ENCODE measurements at places on chromosomes 12 and 14.

- DNase-seq, result no peak
Measured at GRCh38 chr14:105700622-105701288, 174.4 kb downstream of the TMEM121 start.

DNA sequence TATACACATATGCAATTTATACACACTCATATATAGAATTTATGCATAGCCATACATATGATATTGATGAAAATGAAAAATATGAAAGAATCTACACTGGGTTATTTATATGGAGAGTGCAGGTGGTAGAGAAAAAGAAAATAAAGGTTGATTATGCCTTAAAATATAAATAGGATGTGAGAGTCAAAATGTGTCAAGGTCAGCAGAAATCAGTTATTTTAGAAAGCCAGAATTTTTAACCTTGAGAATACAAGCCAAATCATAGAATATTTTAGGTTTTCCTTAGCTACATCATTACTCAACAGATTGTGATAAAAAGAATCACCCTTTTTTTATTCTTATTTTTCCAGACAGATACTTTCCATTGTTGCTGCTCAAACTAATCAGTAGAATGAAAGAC lies 146.2 kb downstream of the SLC6A15 start:
- DNase-seq, result no peak

DNA sequence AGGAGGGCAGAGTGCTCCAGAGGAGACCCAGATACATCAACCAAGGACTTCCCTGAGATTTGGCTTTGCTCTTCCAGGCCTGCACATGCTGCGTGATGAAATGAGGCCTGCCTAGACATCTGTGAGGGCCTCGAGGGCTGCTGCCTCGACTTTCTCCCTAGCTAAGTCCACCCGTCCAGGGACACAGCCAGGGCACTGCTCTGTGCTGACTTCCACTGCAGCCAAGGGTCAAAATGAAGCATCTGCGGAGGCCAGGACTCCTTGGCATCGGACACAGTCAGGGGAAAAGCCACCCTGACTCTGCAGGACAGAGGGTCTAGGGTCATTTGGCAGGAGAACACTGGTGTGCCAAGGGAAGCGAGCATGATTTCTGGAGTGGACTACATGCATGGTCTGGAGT lies 10.7 kb downstream of the SLC25A47 start:
- DNase-seq, result no peak

DNA sequence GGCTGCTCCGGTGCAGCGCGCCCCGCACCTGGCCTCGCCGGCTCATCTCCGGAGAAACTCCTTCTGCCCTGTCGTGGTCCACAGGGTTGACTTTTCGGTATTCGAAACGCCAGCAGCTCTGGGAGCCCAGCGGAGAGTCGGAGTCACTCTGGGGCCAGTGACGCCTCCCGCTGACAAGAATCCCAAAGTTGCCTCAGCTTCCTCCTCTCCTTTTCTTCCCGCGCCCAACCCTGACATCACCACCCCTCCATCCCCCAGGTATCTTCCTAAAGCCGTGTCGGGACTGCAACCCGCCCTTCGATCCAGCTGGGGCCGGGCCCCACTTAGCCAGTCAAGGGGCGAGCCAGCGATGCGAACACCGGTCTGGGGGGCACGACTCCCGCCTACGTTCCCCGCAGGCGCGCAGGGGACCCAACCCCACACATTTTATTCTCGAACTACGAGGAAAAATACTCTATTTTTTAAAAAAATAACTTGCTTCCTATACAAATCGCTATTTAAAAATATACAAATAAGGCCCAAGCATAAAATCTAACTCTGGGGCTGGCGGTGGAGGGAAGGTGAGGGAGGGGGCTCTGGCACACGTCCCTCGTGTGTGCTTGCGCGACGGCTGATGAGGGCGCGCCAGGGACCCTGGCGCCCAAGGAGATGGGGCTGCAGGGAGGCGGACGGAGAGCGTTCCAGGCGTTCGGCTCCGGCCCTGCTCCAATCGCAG lies 2.1 kb downstream of the NKX2-8 start:
- no peak for DNase-seq

GRCh38 chr12:82357845-82358199 lies 365 bp downstream of the CCDC59 start:
- DNase-seq, result no peak

- no peak for DNase-seq
Measured at GRCh38 chr14:75204116-75204515, 27.7 kb upstream of the TMED10 start.

- DNase-seq, result no peak
Measured at GRCh38 chr12:98253207-98254037, 262.0 kb upstream of the TMPO start.

GRCh38 chr12:116492703-116493324 lies 66.4 kb upstream of the MAP1LC3B2 start:
- no peak for DNase-seq

GRCh38 chr14:98175436-98175835 lies 1096.6 kb downstream of the BCL11B start:
- DNase-seq, result peak; percentile 42

GRCh38 chr14:28704153-28704552 lies 62.4 kb upstream of the FOXG1 start:
- no peak for DNase-seq

- DNase-seq, result no peak
Measured at GRCh38 chr12:100359248-100359647, 2.4 kb downstream of the SLC17A8 start.

DNA sequence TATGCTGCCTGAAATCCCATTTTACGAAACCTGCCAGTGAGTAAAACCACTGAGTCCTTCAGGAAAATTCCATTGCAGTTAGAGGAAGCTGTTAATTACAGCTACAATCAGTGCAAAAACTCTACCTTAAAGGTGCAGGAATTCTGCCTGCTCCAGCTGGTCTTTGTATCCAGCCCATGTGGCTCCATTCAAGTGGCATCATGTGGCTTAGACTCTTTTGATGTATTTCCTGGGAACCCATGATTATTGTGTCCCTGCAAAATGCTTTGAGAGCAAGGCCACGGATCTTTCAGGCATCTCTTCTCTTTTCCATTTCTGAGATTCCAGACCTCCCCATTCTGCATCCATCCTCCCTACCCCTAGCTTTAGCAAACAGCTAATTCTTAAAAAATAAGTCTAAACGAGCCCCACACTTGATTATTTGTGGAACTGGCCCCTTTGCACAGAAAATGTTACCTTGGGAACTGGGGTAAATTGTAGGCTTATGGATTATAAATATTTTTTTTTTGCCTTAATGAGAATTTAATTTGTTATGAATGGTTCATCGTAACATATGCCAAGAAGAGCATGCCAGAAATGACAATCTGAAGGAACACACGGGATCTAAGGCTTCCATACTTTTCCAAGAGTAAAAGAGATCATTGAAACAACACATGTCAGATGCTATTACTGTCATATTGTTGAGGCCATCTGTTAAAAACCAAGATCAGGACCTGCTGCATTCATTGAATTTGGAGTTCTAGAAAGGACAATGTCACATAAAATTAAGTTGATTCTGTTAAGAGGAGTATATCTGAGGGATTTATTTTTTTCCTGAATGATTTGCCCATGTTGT lies 144.6 kb downstream of the TPH2 start:
- DNase-seq, result no peak

DNA sequence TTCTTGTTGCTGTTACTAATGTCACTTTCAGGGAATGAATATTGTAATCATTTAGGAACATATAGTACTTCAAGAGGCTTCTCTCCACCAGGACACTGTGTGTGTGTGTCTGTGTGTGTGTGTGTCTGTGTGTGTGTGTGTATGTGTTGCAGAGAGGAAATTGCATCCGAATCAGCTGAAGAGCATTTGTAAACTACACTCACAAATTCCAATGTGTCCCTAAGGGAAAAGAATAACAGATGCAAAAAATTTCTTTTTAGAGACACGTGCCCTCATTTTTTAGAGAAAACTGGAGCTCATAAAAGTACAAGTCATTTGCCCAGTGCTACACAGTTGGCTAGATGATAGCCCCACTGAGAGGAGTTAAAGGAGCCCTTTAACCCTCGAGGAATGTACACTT lies 168.8 kb downstream of the ANO4 start:
- no peak for DNase-seq

- no peak for DNase-seq
Measured at GRCh38 chr12:47237751-47238211, 158.0 kb upstream of the AMIGO2 start.

- DNase-seq, result no peak
Measured at GRCh38 chr14:100988411-100988900, 84.9 kb upstream of the RTL1 start.

DNA sequence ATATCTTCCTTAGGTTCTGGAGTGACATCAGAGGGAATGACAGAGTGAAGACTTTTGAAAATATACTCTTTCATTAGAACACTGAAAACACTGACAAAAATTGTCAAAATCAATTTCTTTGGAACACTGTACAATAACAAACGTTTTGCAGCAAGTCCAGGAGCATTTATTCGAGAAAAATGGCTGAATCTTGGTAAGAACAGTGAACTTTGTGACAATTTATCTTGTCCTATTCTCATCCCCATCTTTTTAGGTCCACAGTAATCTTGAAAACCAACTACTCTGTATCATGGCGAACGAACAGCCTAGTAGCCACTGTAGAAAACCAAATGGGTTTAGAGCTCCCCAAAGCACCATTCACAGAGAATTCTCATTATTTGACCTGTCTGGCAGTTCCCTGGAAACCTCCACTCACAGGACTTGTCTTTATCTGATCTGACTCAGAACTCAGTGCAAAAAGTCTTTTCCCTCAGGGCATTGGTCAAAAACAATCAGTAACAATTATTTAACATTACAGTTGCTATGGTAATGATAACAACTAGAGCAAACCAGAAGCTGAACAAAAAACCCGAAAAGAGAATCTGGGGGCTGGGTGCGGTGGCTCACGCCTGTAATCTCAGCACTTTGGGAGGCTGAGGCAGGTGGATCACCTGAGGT lies 20.3 kb upstream of the PPP2R5E start:
- no peak for DNase-seq

GRCh38 chr12:54432815-54433164 lies 13.7 kb upstream of the ITGA5 start:
- DNase-seq, result no peak

DNA sequence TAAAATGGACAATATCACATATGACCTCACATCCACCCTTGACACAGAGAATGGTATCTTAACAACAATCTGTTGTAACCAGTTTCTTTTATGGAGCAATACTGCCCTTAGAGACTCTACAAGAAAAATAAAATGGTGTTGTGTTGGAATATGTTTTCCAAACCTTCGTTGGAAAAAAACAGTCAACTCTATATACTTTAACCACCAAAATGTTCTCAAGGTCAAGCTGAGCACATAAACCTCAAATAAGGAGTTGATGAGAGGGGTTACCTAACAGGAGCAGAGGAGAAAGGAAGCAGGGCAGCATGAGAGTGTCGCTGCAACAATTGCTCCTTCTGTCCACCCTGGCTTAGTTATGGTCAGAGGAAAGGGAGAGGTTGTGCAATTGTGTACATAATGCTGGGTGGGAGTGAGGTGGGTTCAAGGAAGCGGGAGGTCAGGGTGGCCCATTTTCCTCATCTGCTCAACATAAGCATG lies 179.2 kb upstream of the BMP4 start:
- no peak for DNase-seq

DNA sequence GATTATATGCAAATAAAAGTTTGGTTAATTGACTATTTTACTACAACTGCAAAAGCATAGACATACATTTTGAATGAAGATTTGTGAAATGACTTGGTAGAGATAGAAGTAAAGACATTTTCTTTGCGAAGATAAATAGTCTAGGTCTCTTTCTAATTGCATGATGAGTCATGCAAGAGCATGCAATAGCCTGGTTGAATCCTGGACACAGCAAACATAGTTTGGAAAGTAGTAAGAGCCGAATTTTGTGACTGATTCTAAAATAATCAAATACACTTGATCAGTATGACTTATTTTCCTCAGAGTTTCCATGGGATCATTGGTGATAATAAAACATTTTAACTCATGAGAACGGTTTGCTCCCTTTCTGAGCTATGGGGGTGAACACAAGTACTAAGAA lies 27.7 kb upstream of the CAND1 start:
- no peak for DNase-seq

GRCh38 chr12:128823216-128823915 lies 392 bp downstream of the SLC15A4 start:
- DNase-seq, result no peak

DNA sequence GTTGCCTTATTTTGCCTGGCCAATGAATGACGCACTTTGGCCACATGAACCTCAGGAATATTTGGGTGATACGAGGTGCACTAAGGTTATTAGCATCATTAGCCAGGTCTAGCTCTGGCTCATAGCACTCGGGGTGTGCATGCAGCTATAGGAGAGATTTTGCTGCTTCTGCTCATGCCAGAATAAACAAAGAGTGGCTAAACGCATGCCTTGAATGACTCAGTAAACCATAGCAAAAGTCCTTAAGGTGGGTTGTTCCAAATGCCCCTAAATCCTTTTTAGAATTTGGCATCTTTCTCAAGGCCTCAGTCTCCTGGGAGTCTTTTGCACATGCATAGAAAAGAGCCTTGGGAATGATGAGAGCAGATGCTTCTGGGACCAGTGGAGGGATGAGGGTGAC lies 343.7 kb upstream of the FKBP4 start:
- DNase-seq, result no peak
